Osteoblast (primary cell): ENCODE measurements at places on chromosomes 2 and 18. TPM values are rescaled to one million over a fixed set of nuclear protein-coding genes. Genes with fewer than 3 reads are reported as not detected.

Gene CFAP65
- not detected in 2 replicates for total RNA-seq

Gene LYG1
- under 0.01 and 0.88 TPM in 2 replicates for total RNA-seq

Gene UPP2
- total RNA-seq, result not detected in 2 replicates

Gene NOP58
- 40.1 and 41.3 TPM in 2 replicates for total RNA-seq

Gene FABP1
- under 0.01 TPM in 1 of 2 replicates, not detected in the other for total RNA-seq

DNA sequence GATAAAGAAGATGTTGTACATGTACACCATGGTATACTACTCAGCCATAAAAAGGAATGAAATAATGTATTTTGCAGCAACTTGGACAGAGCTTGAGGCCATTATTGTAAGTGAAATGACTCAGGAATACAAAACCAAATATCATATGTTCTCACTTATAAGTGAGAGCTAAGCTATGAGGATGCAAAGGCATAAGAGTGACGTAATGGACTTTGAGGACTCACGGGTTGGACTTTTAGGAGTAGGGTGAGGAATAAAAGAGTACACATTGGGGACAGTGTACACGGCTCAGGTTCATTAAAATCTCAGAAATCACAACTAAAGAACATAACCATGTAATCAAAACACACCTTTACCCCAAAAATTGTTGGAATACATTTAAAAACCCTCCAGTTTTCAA, 206.4 kb downstream of the RIT2 start:
- DNase-seq, result no peak

DNA sequence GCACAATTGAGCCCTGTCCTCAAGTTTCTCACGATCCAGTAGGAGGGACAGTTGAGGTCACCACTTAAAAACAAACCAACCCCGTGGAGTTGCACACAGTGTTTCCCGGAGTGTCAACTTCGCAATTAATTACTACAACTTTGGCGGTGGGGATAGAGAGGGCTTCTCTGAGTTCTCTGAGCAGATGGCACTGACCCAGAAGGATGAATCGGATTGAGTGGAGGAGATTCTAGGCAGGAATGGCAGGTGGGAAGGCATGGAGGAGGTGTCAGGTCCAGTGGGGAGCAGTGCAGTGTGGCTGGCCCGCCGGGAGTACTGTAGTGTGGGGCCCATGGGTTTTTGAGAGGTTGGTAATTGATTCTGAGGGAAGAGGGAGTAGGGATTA, 12.0 kb downstream of the SIX3 start:
- peak; percentile 37 for DNase-seq

GRCh38 chr2:24429197-24430074, 61.6 kb upstream of the NCOA1 start:
- peak; percentile 34 for DNase-seq

- peak; percentile 89 for DNase-seq
Observed at GRCh38 chr2:96730212-96730611, 9.7 kb downstream of the LMAN2L start.

- DNase-seq, result no peak
Observed at GRCh38 chr18:2961821-2962220, 51.1 kb downstream of the LPIN2 start.

DNA sequence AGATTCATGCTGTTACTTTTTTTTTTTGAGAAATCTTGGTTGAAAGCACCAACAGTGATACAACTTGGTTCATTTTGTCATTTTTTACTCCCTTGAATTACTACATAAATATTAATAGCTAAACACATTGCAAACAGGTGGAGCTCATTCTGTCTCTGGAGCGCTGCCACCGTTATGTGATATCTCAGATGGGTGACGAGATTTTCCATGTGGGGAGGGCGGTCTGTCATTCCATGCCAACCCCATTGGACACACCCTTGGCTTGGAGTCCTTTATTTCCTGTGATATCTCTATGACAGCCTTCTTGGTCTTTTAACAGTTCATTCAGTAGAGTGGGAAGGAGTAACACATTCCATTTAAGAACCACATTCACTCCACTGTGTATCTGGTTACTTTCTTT, 794.8 kb downstream of the SATB2 start:
- DNase-seq, result no peak

DNA sequence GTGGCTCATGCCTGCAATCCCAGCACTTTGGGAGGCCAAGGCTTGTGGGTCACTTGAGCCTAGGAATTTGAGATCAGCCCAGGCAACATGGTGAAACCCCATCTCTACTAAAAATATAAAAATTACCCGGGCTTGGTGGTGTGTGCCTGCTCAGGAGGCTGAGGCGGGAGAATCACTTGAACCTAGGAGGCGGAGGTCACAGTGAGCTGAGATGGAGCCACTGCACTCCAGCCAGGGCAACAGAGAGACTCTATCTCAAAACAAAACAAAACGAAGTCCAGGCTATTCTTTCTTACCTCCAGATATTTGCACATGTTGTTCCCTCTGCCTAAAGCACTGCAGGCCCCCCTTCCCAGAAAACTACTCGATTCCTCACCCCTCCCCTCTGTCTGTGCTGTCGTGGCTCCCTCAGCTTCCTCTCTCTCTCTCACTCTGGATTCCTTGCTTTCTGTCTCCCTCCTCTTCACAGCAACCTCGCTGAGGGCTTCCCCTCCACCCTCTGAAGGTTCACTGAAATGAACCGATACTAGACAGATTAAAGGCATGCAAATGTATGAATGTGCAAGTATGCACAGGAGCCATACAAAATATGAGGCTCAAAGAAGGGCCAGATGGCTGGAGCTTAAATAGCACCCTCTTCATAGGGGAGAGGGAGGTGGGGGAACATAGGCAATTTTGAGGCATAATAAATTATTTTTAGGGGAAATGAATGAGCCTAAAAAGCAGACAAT, 18.5 kb downstream of the TMEM177 start:
- DNase-seq, result no peak

GRCh38 chr2:239266779-239267287, 134.0 kb downstream of the HDAC4 start:
- peak; percentile 85 for DNase-seq

GRCh38 chr18:50161597-50162205, 33.2 kb downstream of the MYO5B start:
- no peak for DNase-seq

GRCh38 chr2:17717666-17718065, 35.9 kb downstream of the SMC6 start:
- DNase-seq, result no peak

DNA sequence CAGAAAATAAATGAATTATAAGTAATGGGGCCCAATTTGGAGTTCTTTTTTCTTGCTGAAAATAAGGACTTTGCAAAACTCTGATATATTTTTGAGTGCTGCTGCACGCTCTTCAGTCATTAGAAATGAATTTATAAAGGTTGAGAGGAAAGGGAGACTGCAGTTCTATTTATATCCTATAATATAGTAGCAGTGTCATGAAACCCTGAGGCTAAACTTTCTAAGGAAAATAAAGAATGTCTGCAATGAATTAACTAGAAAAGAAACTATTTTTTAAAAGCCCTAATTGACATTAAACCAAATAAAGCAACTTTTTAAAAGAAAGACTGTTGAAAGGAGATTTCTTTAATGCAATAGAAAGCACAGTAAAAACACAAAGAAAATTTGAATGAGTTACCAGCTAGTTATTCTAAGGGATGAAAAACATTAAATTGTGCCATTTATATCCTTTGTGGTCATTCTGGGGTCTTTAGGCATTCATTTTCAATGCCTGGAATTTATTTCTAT, 1072.8 kb upstream of the TMEFF2 start:
- DNase-seq, result no peak
